ENCODE measurements at places on chromosomes 16 and 17.

GRCh38 chr16:66886321-66886720 lies 6.0 kb downstream of the PDP2 start:
- no peak for DNase-seq

- DNase-seq: no peak
Observed at GRCh38 chr16:47059991-47060390, 83.8 kb downstream of the NETO2 start.

DNA sequence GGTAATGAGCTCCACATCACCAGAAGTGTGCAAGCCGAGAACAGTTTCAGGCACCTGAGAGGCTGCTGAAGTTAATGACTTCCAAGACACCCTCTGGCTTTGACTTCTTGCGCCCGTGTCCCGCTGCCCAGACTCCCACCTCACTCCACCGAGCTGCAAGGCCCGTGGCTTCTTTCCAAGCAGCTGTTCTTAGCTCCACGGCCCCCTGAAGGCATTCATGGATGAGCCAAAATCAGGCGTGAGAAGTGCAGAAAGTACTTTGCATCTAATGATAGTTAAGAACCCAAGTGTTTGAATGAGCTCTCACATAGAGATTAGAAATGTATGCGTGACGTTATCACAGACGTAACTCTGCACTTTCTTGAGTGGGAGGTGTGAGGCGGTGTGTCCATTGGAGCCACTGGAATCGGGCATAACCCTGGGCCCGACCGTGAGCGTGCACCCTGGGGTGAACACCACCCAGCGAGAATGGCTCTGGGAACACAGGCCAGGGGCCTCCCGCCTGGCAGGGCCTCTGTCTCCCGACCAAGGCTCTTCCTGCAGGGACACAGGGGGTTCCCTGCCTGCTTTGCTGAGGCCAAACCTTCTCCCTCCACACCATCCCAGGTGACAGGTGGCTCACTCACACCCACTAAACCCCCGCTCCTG lies 11.0 kb downstream of the NPTX1 start:
- no peak for DNase-seq

DNA sequence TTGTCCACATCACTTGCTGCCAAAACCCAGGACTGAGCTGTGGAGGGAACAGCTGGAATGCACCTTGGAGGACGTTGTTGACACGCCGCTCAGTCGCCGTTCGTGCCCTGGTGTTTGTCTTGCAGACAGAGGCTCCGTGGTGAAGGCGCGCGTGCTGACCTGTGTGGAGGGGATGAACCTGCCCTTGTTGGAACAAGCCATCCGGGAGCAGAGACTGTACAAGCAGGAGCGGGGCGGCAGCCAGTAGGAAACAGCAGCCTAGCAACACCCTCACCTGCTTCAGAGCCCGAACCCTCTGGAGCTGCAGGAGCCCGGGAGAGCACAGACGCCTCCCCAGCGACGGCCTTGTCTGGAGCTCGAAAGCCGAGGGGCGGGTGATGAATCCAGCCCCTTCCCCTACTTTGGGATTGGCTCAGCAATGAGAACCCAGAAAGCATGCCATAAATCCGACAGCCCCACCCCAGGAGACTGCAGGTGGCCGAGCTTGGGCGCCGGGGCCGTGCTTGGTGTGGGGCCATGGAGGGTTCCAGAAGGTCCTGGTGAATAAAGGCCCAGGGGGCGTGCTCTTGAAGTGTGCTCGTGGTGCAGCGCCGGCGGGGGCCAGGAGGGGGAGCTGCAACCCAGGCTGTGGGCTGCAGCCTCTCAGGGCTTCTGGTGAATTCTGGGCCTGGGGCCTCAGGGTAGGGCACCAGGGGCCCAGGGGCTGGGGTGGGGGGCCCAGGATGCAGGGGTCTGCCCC lies 470 bp upstream of the CDK3 start:
- no peak for DNase-seq

DNA sequence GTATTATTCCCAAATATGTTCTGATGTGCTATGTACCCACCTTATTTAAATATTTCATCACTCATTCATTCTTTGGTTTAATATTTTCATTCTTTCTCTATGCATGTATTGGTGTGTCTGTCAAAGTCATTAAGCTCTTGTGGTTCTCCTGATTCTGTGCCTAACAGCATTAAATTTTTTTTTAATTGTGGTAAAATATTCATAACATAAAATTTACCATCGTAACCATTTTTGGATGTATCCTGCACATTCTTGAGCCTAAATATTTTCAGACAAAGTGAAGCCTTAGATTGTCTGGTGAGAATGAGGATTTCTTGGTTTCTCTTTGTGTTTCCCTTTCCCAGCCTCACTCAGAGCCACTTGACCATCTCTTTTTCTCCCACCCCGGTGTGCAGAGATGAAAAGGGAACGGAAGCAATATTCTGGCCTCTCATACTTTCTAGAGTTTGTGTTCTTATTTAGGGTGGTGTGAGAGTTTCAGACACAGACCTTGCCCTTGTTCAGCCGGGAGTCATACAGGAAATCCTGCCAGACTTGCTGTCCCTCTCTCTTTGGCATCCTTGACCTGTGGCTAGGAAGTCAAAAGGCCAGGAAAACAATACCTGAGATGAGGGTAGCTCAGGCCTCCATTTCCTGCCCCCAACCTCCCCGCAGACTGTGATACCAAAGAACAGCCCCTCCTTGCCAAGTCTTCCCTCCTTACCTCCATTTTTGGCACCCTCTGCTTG lies 4.9 kb downstream of the CCL5 start:
- no peak for DNase-seq

DNA sequence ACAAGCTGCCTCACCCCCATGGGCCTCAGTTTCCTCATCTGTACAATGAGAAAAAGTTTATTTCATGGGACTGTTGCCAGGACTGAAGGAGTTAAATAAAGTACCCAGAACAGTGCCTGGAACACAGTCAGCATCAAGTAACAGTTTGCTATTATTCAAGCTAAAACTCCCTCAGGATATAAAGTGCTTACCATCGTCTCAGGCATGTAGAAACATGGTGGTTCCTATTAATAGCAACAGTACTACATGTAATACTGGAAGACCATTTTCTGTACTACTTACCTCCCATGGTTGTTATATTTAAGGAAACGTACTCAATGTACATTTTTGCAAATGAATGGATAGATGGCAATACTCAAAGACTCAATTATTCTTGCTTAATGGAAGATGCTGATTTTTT lies 93.4 kb downstream of the NCOR1 start:
- DNase-seq: no peak

GRCh38 chr17:44374306-44375195 lies 10.9 kb upstream of the FAM171A2 start:
- no peak for DNase-seq

GRCh38 chr16:89133457-89134127 lies 38.0 kb upstream of the CDH15 start:
- DNase-seq: no peak

DNA sequence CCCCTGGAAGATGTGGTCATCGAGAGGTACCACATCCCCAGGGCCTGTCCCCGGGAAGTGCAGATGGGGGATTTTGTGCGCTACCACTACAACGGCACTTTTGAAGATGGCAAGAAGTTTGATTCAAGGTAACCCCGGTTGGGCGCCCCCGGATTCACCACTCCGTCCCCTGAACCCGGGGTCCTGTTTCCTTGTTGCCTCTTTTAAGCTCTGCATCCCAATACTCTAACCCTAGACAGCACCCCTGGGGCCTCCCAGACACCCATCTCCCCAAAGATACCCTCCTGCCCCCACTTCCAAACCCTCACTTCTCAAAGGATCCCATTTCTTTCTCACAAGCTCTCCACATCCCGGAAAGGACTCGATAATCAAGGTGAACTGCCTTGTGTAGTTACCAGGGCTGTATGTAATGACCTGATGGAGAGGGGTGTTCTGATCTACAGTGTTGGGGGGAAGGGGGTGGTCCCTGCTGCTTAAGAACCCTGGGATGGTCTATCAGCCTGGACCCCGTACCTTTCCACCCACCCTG lies 412 bp downstream of the FKBP10 start:
- no peak for DNase-seq

DNA sequence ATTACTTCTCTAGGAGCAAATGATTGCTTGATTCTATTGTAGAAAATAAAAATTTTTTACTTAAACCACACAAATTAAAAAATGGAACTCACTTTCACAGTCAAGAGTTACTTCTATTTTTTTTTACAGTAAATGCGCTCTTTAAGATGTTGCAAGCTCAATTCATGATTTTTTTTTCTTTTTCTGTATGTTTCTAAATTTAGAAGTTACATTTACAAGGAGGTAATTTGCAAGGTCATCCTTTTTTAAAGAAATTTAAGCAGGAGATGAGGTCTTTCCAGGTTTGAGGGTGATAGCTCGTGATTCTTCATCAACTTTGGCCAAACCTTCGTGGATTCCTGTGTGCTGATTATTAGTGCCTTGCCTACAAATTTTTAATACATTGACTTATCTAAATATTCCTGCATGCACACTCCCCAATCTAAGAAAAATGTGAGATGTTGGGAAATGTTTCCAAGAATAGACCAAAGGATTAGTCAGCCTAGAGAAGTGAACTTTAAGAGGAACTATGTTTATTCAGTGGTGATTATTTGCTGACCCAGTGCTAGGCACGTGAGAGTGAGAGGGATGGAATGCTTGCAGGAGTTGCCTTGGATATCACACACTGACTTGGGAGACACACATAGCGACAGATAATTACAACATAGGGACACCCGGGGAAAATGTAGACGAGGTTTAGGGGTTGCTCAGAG lies 429.8 kb downstream of the MAF start:
- peak; percentile 13 for DNase-seq

- DNase-seq: no peak
Observed at GRCh38 chr17:27928587-27928986, 35.4 kb upstream of the LYRM9 start.

GRCh38 chr17:2972749-2973148 lies 90.7 kb downstream of the OR1D5 start:
- no peak for DNase-seq

DNA sequence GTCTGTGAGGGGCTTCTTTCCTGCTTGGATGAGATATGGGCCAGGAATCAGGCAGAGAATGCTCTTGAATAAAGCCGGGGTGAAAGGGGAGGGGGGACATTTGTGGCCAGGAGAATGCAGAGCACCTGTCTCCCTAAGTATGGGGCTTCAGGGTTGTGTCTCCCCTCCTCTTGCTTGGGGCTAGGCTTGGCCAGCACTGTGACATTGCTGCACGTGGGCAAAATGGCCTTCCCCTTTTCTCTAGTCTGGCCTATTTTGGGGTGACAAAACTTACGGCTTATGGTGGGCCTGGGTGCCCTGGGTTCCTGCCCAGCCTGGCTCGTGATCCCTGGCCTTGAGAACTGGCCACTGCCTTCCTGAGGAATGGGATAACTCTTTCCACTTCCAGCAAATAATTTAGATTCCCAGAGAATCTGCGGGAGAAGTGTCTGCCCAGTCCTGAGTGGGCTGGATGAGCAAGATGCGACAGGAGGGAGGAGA lies 5.6 kb downstream of the NFE2L1 start:
- DNase-seq: no peak

DNA sequence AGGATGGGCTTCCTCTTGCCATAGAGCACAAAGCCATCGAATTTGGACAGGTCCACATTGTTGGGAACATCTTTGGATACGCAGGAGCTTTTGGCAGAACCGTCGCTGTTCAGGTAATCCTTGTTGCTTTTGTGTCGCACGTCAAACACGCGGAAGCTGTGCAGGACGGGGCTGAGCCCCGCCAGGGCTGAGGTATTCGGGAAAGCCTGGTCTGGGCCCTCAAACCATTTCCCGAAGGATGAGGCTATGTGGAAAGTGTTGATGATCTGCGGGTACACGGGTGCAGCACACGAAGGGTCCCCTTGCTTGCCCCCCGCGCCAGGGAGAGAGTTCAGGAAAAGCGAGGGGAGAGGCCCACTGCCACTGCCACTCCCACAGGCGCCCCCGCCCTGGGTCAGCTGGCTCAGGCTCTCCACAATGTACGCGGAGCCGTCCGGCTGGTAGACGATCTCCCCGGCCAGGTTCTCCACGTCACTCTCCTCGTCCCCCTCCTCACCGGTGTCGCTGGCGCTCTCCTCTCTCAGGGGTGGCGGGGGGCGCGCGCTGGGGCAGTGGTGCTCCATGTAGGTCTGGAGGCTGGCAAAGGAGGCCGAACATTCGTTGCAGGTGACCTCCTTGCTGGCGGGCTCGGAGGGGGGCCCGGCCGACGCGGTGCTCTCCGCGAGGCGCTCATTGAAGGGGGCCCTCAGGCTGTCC lies 88.5 kb downstream of the ZFHX3 start:
- DNase-seq: no peak

GRCh38 chr16:51907680-51908079 lies 639.3 kb downstream of the TOX3 start:
- DNase-seq: no peak

GRCh38 chr17:7838090-7839075 lies 4.4 kb downstream of the KDM6B start:
- DNase-seq: no peak

DNA sequence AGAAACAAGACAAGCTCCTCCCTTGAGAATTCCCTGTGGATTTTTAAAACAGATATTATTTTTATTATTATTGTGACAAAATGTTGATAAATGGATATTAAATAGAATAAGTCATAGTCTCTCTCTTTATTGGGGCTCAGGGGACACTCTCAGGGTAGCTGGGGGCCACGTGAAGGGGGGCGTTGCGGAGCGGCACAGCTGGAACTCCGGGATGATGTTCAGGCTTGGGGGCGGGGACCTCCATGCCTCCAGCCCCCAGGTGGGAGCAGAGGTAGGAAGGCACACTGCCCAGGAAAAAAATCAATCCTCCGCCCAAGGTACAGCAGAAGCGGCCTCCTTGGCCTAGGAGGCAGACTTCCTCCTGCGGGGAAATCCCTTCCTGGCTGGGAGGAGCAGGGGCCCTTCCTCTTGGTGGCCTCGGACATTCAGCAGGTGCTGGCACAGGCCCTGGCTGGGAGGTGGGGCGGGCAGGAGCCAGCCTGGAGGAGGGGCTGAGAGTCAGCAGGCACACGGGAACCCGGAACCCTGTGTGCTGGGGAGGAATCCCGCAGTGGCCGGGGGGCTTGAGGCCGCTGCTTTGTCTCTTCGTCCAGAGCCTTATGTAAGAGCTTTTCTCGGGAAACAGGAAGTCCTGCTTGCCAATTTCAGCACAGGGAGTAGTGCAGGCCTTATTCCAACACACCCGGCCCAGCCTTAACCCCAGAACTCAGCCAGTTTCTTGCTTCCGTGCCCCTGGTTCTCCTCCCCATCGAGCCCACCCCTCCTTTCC lies 591 bp upstream of the TNFSF13 start:
- no peak for DNase-seq

GRCh38 chr17:62703261-62703775 lies 75.8 kb downstream of the MRC2 start:
- no peak for DNase-seq

- DNase-seq: no peak
Observed at GRCh38 chr17:33786478-33786877, 468.6 kb upstream of the CCL2 start.
